Heart right ventricle (tissue), 16 donors: ENCODE measurements at places on chromosomes 11 and 22. TPM values are rescaled to one million over a fixed set of nuclear protein-coding genes. Genes with fewer than 3 reads are reported as not detected.

The PKDREJ gene
- polyA plus RNA-seq: 0.01 TPM

The OR52K2 gene
- polyA plus RNA-seq: not detected

The ART5 gene
- polyA plus RNA-seq: 2.1 TPM

The SLC6A5 gene
- polyA plus RNA-seq: not detected

The CXCR5 gene
- polyA plus RNA-seq: 0.22 TPM

The OR5D13 gene
- not detected for polyA plus RNA-seq

The TMEM191B gene
- polyA plus RNA-seq: not detected

The MUC5B gene
- not detected for polyA plus RNA-seq

The MGAT3 gene
- 1.8 TPM for polyA plus RNA-seq

The SYT7 gene
- polyA plus RNA-seq: 19.4 TPM

The POTEH gene
- polyA plus RNA-seq: not detected

The FREY1 gene
- polyA plus RNA-seq: 0.59 TPM

The TESMIN gene
- 0.13 TPM for polyA plus RNA-seq

The MPEG1 gene
- polyA plus RNA-seq: 3.2 TPM

The SHISAL1 gene
- polyA plus RNA-seq: 0.43 TPM

The NCF4 gene
- polyA plus RNA-seq: 4.6 TPM

The STX3 gene
- 10.8 TPM for polyA plus RNA-seq

The CATSPERZ gene
- not detected for polyA plus RNA-seq

The PLEKHB1 gene
- 11.8 TPM for polyA plus RNA-seq
